ENCODE measurements at places on chromosomes 4 and X. TPM values are rescaled to one million over a fixed set of nuclear protein-coding genes. Genes with fewer than 3 reads are reported as not detected.

Gene CENPVL1
- 0.28 TPM for polyA plus RNA-seq

Gene GAGE1
- not detected for polyA plus RNA-seq

Gene CSN1S1
- polyA plus RNA-seq, result not detected

Gene MMAA
- 14.2 TPM for polyA plus RNA-seq

Gene RAB41
- polyA plus RNA-seq, result 1.6 TPM

Gene HSFX3
- polyA plus RNA-seq, result not detected

Gene EFHC2
- polyA plus RNA-seq, result 9.0 TPM

Gene CLGN
- 4.3 TPM for polyA plus RNA-seq

DNA sequence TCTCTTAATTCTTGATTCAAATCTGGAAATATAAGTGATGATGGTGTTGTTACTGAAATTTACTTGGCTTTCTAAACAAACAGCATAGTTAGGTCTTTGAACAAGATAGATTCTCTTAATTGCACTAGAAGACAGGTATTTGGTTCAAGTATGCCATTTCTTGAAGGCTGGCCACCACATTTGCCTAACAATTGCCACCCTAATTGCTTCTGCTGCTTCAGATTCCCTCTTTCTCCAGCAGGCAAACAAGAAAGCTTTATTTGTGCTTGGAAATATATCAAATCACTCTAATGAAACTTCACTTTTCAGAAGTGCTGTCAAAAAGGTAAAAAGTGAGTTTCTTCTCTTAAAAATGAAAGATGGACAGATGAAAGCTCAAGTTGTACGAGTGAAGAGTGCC, 418.6 kb downstream of the INPP4B start:
- no peak for DNase-seq

- DNase-seq, result no peak
Measured at GRCh38 chrX:31099536-31100090, 27.8 kb upstream of the FTHL17 start.

DNA sequence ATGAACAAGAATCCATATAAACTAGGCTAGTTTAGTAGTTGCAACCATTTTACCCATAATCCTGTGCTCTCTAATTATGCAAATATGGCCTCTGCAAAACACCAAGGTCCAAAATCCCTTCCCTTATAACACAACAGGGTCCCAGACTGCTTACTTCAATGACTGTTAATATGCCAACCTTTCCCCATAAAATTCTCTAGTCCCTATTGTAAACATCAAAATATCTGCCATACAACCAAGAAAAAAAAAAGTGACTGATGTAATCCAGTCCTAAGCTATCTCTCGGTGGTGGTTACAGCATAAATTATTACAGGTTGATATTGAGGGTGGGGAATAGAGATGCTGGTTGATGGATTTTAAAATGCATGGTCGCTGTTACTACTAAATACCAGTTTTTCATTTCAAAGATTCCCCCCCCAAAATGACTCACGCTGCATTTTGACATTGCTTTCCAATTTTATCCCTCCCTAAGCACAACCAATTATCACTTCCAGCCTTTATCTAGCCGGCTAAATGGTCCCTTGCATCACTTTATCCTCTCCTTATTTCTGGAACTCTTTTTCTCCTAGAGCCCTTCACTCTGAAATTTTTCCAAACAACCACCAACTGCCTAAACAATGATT, 44.8 kb downstream of the TSPAN5 start:
- DNase-seq, result no peak

Data from left kidney (tissue), 8 donors.